ENCODE measurements at places on chromosomes 12 and 14.

GRCh38 chr12:30884799-30885198 lies 41.7 kb upstream of the TSPAN11 start:
- no peak for DNase-seq

DNA sequence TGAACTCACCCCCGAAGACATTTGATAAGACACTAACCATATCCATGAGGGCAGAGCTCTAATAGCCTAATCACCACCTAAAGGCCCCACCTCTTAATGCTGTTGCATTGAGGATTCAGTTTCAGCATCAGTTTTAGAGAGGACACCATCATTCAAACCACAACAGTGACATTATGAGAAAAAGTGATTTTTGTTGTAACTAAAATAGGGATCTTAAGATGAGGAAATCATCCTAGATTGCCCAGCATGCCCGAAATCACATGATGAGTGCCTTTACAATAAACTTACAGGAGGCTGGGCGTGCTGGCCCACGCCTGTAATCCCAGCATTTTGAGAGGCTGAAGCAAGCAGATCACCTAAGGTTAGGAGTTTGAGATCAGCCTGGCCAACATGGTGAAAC lies 9.7 kb upstream of the GLT1D1 start:
- no peak for DNase-seq

DNA sequence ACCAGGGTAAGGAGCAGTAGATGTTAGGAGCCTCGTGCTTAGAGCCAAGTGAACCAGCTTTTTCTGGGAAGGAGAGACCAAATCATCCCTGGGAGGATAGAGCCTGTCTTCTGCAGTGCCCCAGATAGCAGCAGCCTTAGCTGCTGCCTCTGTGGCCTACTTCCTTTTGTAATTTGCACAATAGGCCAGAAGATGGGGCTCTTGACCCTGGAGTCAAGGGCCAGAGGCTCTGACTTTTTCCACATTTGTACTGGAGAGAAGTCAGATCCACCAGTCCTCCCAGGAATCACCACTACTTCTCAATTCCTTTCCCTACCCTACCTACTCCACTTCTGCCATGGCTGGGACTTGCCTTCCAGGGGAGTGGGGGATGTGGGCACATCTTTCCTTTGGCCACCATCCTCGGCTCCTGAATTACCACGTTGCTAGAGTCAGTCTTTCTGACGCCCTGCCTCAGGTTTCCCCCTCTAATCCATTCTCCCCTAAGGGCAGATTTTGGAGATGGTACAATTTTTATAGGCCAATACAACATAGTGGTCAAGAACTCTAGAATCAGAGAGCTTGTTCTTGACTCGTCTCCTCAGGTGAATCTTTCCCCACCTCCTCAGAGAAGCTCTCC lies 3.3 kb upstream of the SLC4A8 start:
- DNase-seq: peak; percentile 73

GRCh38 chr14:90883782-90884181 lies 67.6 kb upstream of the TTC7B start:
- DNase-seq: no peak

- DNase-seq: peak; percentile 22
These were observed 118.7 kb downstream of the BRMS1L start for GRCh38 chr14:35944847-35945246.

- DNase-seq: no peak
These were observed 44.6 kb upstream of the ANO2 start for GRCh38 chr12:5989621-5990020.

DNA sequence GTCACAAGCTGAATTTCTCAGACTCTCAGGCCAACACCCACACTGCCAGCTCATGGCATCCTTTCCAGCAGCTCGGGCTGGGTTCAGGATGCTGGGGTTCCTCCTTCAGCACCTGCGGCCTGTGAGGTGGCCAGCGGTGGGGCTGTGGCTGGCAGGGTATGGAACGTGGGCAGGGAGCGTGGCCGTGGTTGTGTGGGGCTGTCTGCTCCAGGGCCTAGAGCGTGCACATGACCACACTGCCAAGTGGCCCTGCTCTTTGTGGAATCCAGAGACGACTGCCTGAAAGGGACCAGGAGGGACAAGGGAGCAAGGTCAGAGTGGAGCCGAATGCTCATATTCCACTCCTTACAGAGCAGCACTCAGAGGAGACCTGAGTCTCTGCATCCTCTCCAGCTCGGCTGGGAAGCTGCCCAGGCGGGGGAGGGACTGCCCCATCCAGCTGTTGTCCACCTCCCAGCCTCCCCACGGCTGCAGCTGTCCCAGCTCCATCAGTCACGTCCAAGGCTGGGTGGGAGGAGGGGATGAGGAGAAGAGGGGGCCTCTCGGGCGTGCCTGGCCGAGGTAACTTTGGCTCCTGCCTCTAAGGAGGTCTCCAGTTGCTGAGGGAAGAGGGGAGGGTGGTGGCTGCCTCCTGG lies 71.3 kb downstream of the TSPAN9 start:
- no peak for DNase-seq

GRCh38 chr12:92621833-92622232 lies 81.0 kb upstream of the PLEKHG7 start:
- no peak for DNase-seq

- no peak for DNase-seq
These were observed 359.0 kb downstream of the SEC23A start for GRCh38 chr14:38743966-38744584.

- no peak for DNase-seq
These were observed 16.7 kb downstream of the CLSTN3 start for GRCh38 chr12:7146906-7147305.

GRCh38 chr14:90530523-90530922 lies 133.7 kb downstream of the CALM1 start:
- DNase-seq: no peak

GRCh38 chr12:100778967-100779590 lies 15.5 kb upstream of the ANO4 start:
- DNase-seq: no peak

DNA sequence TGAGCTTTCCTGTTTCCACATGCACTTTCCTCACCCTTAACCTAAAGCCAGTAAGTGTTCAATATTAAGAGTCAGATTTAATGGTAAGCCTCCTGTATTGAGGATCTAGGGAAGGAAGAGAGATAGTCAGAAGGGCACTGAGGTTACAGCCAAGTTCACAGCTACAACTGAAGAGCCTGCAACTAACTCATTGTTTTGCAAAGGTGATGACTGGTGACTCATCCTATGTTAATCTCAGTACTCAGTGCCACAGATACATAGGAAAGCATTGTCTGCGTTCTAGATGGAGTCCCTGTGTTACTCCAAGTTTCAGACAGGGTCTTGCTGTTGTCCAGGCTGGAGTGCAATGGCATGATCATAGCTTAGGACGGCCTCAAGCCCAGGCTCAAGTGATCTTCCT lies 157.0 kb upstream of the RBM19 start:
- DNase-seq: no peak

DNA sequence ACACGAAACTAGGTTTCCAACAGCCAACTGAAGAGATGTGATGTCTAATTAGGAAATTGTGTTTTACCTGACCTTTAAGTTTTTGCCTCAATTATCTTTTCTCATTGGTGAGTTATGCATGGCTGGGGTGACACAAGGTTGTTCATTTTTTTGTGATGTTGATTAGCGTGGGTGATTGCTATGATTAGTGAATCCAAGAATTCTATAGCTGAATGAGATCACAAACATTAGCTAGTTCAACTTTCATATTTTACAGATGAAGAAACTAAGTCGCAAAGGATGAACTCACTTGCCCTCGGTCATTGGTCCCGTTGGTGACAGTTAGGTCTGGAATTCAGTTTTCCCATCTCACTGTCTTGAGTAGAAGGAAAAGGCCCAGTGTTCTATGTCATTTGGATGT lies 32.6 kb upstream of the LMNTD1 start:
- DNase-seq: no peak

DNA sequence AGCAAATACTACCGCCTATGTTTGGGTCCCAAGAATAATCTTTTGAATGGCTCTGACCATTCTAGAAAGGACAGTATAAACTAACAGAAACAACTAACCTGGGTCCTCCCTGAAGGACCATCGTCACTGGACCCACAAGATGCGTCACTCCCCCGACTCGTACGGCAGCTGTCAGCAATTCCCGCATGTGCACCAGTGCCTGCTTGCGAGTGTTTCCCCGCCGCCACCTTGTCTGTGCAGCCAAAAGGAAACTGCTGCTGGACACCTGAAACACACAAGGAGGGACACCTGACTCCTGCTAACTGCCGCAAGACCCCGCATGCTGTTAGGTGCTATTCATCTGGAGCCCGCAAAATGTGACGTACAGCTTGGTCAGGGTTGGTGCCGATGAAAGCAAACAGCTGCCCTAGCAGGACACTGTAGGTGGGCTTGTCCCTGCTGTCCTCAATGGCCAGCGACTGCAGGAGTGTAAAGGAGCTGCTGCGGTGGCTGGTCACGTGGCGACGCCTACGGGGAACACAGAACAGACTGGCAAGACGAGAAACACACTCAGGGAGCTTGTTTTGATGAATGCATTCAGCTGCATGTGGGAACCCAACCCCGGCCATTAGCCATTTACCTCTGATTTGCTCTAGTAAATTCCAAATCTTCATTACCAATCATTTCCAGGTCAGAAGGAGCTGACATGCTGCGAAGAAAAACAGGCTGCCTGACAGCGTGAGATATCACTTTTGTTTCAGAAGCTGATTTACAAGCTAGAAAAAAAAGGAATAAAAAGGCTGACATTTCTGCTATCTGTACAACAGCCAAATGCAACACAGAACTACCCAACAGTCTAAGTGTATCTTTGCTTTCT lies 118.1 kb downstream of the TRAFD1 start:
- no peak for DNase-seq

GRCh38 chr14:64930085-64930843 lies 12.3 kb downstream of the GPX2 start:
- no peak for DNase-seq

DNA sequence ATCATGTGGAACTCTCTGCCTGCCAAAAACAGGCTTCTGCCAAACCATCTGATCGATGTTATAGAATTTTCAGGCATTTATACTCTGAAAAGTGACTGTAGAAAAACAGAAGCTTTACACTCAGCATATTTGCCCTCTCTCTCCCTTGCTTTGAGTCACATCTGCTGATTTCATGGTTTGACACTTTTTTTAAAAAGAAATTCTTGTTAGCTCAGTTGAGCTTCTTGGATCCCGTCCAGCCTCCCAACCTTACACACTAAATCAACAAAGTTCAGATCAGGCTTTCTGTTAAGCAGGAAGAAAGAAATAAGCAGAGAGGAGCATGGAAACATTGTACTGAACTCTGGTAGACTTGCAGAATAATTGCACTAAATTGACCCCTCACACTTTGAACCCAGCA lies 193.6 kb upstream of the SEL1L start:
- DNase-seq: no peak

DNA sequence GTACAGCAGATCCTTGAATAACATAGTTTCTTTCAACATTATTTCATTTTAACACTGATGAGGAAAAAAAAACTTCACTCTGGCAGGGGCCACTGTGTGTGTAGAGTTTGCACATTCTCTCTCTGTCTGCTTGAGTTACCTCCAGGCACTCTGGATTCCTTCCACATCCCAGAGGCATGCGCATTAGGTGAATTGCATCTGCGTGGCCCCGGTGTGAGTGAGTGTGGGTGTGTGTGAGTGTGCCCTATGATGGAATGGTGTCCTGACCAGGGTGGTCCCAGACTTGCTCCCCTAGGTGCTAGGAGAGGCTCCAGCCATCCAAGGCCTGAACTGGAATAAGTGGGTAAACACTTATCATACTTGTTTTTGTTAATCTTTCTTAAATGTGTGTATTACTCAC lies 90.6 kb upstream of the LRIG3 start:
- no peak for DNase-seq

- DNase-seq: no peak
These were observed 413 bp upstream of the TUBA1C start for GRCh38 chr12:49264466-49264872.

- no peak for DNase-seq
These were observed 388.3 kb upstream of the GARIN6 start for GRCh38 chr12:99259040-99259934.

DNA sequence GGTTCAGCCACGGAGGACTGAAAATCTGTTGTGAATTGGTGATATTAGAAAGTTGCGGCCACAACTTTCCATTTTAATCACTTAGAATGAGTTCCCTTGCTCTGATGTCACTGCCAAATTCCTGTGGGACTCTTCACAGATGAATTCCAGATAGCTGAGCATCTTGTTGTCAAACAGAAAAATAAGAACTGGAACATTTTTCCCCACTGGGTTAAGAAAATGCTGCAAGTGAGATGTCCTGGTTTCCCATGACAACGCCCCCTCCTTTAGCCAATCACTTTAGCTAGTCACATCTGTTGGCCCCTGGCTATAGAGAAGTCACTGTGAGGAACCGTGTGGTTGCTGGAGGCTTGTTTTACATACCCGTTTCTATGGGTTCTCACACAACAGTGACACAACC lies 135.9 kb downstream of the KTN1 start:
- DNase-seq: no peak

- DNase-seq: peak; percentile 32
These were observed 126.0 kb upstream of the PARP11 start for GRCh38 chr12:3998968-3999792.

- peak; percentile 65 for DNase-seq
These were observed 17.8 kb upstream of the CD9 start for GRCh38 chr12:6182279-6182898.

GRCh38 chr14:69876848-69877306 lies 2.3 kb upstream of the SMOC1 start:
- no peak for DNase-seq

DNA sequence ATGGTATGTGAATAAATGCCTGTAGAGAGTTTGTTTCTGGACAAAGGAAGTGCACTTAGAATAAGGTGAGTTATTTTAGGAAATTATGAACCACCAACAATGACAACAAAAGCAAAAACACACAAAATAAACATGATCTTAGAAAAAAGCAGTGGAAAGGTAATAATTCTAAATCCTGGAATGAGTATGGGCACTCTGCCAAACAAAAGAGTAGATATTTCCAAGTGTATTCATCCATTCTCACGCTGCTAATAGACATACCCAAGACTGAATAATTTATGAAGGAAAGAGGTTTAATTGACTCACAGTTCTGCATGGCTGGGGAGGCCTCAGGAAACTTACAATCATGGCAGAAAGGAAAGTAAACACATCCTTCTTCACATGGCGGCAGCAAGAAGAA lies 269.3 kb upstream of the NPAS3 start:
- DNase-seq: no peak

DNA sequence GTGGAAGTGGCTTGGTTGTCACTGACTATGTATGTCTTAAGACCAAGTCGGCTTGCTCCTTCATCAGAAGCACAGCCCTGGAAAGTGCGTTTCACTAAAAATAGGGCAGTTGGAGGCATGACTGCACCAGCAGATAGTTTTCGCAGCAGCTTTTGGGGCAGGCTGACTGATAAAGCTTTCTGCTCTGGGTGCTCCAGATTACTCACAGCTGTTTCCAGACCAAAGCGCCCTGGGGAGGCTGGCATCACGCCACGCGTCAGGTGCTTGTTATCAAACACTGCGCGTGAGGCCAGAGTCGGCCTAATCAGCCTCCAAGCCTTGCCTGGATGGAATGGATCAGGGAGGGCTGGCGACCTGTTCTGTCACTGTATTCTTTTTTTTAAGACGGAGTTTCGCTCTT lies 13.3 kb upstream of the LRRC10 start:
- no peak for DNase-seq

- no peak for DNase-seq
These were observed 268.9 kb upstream of the ATP2B1 start for GRCh38 chr12:89977405-89978085.

- peak; percentile 81 for DNase-seq
These were observed 57.5 kb downstream of the CALM1 start for GRCh38 chr14:90454041-90455000.

Measured in HuH-7.5 (cell line).